Inflammatory macrophage treated with lipopolysaccharide for 1 hour (primary cell): ENCODE measurements at places on chromosomes 11 and 22.

DNA sequence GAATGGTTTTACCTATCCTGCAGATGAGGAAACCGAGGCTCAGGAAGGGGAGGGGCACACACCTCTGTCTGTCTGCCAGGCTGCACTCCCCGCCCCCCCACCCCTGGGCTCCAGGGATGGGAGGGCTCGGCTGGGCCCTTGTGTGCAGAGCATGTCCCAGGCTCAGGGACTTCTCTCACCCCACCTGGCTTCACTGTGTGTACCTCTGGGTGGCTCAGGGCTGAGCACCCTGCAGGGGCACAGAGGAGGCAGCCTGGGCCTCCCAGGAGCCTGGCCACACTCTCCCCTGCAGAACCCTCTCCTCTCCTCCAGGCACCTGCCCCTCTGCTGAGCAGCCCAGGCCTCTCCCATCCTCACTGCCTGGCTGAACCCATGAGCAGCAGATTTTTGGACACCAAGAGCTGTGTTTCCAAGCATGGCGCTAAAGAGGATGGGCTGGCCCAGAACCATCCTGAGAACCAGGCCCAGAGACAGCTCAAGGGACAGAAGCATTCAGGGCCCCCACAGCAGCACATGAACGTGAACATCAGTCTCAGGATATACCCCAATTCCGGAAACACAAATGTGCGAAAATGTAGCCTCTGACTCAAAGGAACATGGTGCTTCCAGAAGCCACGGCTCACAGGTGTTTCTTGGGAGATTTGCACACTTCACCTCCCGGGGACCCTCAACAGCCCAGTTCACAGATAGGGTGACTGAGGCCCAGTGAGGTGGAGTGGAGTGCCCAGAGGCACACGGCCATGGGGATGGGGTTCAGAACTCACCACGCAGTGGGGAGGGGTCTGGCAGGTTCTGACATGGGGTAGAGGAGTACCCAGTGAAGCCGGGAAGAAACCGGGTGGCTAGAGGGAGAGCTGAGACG lies 10.5 kb downstream of the EMID1 start:
- no peak for DNase-seq

GRCh38 chr11:112096194-112096593 lies 9.5 kb downstream of the SDHD start:
- DNase-seq, result no peak

DNA sequence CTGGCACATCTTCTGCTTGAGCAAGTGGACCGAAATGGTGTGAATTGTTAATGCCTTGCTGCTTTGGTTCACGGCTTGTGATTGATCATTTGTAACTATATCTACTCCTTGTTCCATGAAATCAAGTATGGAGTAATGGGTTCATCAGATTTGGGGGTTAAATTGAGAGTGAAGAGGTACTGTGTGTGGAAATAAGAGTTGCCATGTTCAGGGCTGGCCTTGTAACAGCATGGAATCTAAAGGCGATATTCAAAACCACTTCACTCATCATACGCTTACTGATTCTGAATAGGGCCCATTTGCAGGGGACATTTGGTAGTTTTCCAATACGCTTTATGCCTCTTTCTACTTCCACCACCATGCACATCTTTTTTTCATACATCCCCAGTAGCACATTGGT lies 122.2 kb downstream of the DCDC1 start:
- DNase-seq, result no peak

GRCh38 chr11:2912498-2912897 lies 16.7 kb downstream of the PHLDA2 start:
- DNase-seq, result no peak

- DNase-seq, result no peak
Measured at GRCh38 chr11:16346975-16347374, 9.4 kb downstream of the SOX6 start.

- DNase-seq, result peak; percentile 52
Measured at GRCh38 chr11:61712846-61713245, 32.7 kb downstream of the DAGLA start.

GRCh38 chr11:94599510-94599909 lies 32.3 kb downstream of the PIWIL4 start:
- no peak for DNase-seq

- DNase-seq, result no peak
Measured at GRCh38 chr11:72084076-72084475, 3.4 kb downstream of the LRRC51 start.

GRCh38 chr11:129930296-129930695 lies 34.9 kb upstream of the NFRKB start:
- DNase-seq, result peak; percentile 86

GRCh38 chr22:37167981-37168647 lies 18.4 kb upstream of the IL2RB start:
- DNase-seq, result no peak

DNA sequence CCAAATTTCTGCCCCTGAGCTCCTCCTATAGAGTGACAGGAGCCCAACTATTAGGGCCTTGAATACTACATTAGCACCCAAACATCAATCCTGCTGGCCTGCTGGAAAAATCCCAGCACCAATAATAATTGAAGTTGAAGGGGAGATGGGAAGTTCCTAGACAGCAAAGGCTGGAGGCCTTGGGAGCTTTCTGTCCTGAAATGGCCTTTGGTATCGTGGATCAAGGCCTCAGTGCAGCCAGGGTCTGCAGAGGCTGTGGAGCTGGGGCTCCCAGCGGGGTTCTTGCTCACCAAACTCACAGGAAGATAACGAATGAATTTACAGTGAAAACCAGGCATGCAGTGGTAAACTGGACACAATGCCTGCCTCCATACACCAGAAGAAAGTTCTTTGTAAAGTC lies 9.2 kb upstream of the MICALL1 start:
- no peak for DNase-seq

DNA sequence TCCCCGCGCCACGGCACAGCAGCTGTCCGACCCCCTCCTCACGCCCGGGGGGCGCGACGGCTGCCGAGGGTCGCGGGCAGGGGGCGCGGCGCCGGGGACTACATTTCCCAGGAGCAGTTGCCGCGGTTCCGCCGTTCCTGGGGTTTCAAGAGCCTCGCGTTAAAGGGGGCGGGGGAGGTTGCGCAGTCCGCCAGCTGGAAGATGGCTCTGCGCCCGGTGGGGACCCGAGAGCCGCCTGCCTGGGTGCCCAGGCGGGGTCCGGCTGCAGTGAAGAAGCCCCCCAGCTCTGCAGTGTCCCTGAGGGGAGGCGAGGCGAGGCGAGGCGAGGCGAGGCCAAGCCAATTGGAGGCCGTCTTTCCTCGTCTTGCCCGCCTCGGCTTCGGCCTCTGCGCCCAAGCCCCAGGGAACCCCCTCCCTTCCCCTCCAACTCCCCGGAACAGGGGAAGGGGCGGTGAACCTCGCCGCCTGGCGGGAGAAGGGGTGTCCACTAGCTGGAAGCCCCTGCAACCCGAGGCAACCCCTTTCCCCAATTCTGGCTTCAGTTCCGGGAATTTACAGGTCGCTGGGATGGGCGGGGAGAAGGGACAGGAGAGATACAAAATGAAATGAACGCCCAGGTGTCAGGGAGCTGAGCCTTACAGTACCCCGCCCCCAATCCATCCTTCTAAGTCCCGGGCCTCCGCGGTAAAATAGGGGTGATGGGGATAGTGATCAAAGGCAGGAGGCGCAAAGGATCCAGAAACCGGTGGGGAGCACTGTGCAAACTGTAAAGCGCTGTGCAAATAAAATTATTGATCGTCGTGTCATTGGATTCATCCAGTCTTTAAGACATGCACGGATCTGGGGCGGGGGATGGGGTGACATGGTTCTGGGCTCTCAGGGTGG lies 5.2 kb upstream of the GCAT start:
- no peak for DNase-seq

- DNase-seq, result no peak
Measured at GRCh38 chr11:112587664-112588063, 327.0 kb upstream of the PLET1 start.

GRCh38 chr11:282171-282570 lies 4.0 kb downstream of the NLRP6 start:
- DNase-seq, result no peak

DNA sequence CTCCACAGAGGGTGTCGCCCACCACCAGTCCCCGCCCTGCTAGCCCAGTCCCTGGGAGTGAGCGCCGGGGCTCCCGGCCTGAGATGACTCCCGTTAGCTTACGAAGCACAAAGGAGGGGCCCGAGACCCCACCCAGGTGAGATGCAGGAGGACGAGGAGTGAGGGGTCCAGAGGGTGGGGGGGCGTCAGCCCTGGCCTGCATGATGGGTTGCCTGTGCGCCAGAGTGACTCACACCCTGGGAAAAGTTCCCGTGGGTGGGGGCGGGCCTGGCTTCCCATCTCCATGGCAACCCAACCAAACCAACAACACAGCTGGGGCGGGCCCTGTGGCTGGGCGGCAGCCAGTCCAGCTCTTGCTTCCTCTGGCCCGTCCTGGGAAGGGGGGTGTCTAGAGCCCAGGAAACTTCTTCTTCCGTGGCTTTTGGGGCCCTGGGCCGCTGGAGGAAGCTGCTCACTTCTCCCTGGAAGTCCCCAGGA lies 4.5 kb downstream of the GAS2L1 start:
- peak; percentile 99 for DNase-seq

DNA sequence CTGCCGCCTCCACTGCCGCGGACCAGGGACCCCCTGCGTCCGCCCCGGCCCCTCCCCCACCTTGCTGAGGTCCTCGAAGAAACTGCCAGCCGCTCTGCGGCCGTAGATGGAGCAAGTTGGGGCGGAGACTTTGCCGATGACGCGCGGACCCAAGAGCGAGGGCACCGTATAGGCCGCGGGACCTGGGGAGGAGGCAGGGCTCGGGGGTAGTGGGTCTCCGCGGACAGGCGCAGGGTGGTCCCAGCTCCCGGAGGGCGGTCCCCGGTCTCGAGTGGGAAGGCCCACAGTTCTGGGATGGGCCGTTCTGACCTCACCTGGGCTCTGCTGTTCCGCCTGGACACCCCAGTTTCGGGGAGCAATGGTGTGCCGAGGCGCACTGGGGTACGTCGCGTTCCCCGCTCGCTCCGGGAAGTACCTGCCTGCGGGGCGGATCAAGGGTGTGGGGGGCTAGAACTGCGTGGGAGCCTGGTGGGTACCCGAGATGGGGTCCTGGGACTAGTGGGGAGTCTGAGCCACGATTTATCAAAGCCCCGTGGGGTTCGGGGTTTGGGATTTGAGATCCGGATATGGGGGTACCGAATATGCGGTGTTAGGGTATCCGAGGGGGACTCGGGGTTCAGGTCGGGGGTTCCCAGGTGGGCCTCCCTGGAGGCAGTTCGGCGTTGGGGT lies 1.2 kb upstream of the TYMP start:
- peak; percentile 91 for DNase-seq

- DNase-seq, result no peak
Measured at GRCh38 chr22:40202225-40202944, 24.7 kb downstream of the TNRC6B start.

- no peak for DNase-seq
Measured at GRCh38 chr11:11960687-11961086, 47.7 kb downstream of the DKK3 start.

DNA sequence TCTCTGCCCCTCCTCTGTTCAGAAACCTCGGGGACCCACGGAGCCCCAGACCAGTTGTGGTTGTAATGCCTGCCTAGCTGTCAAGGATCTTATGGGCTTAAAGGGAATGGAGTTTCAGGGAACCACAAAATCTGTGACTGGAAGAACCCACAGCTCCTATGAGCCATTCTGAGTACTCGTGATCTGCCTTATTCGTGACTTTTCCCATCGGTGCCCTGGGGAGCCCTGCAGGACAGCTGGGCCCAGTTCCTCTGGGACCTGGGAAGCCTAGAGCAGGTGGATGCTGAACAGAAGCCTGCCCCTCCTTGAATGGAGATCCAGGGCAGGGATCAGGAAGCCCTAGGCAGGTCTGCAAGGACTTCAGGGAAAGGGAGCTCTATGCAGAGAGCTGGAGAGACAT lies 42.1 kb upstream of the TTC12 start:
- no peak for DNase-seq

GRCh38 chr22:24523873-24524272 lies 28.7 kb downstream of the UPB1 start:
- DNase-seq, result no peak

DNA sequence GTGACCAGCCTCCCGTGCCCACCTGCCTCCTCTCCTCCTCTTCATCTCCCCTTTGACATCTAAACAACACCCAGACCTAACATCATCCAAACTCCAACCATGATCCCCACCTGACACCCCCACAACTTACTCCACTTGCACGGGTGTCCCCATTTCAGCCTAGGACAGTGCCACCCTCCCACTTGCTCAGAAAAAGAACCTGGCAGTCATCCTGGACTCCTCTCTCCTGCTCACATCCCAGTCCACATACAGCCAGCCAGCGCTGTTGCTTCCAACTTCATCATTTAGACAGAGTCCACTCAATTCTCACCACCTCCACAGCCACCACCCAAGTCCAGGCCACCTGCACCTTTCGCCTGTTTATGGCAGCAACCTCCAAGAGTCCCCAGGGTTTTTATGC lies 485.7 kb downstream of the MN1 start:
- no peak for DNase-seq

GRCh38 chr11:110349138-110349996 lies 53.0 kb upstream of the RDX start:
- DNase-seq, result peak; percentile 69

GRCh38 chr11:45254070-45254469 lies 32.1 kb downstream of the SYT13 start:
- DNase-seq, result no peak

DNA sequence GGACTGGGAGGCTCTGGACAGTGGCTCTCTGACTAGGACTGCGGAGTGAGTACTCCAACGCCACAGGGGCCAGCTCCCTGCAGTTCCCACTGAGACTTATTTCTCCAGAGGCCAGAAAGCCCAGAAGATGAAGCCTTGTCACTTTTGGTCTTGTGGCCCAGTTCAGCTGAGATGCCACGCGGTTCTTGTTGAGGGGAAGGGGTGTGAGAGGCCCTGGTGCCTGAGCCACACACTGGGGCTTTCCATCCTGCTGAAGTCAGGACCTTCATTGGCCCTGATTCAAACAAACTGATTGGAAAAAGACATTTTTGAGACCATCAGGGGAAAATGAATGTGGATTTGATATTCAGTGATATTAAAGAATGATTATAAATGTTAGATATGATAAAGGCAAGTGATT lies 73.6 kb downstream of the UBASH3B start:
- DNase-seq, result no peak

GRCh38 chr11:16989554-16989953 lies 24.7 kb downstream of the PLEKHA7 start:
- DNase-seq, result no peak

DNA sequence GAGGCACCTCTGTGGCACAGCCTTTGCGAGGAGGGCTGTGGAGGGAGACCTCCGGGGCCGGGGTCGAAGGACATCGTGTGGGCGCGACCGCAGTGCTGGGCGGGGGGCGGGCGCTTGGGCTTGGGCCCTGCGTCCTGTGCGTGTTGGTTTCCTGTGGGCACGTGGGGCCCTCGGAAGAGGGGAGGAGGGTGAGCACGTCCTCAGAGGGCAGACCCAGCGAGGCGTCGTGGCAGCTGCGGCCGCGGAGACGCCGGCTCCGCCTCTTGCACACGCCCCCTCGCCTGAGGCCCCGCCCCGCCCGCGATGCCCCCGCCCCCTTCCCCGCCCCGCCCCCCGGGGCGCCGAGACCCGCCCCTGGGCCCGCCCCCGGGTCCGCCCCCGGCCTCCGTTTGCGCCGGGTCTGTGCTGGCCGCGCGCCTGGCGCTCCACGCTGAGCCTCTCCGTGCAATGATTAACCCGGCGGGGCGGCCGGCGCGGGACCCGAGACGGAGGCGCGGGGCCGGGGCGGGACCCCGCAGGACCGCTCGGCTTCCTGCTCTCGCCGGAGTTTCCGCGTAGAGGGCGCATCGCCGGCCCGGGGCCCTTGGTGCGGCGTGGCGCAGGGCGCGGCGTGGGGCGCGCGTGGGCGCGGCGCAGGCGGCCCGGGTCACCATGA lies at the start of gene PRR5:
Gene PRR5 (plus strand): TSS at position 381 of the 655 bp plus-strand sequence. CDS start 271 bp downstream, at position 652.
- DNase-seq, result peak; percentile 42
